ENCODE measurements at places on chromosomes 7 and 10. TPM values are rescaled to one million over a fixed set of nuclear protein-coding genes. Genes with fewer than 3 reads are reported as not detected.

Gene SPAM1
- total RNA-seq: not detected

Gene TMEM196
- not detected for total RNA-seq

Gene ZMIZ1
- 20.5 TPM for total RNA-seq

Gene GPR85
- total RNA-seq: not detected

Gene PNLIP
- 3.1 TPM for total RNA-seq

Gene TSPAN33
- total RNA-seq: 5.6 TPM

Gene ENO4
- total RNA-seq: not detected

Gene RGR
- total RNA-seq: not detected

Gene CRPPA
- total RNA-seq: 1.0 TPM

Gene LRRC27
- total RNA-seq: 7.8 TPM

Gene IL6
- total RNA-seq: not detected

Gene CALML3
- not detected for total RNA-seq

- no peak for DNase-seq
These were observed 11.0 kb downstream of the IMPDH1 start for GRCh38 chr7:128398841-128399135.

DNA sequence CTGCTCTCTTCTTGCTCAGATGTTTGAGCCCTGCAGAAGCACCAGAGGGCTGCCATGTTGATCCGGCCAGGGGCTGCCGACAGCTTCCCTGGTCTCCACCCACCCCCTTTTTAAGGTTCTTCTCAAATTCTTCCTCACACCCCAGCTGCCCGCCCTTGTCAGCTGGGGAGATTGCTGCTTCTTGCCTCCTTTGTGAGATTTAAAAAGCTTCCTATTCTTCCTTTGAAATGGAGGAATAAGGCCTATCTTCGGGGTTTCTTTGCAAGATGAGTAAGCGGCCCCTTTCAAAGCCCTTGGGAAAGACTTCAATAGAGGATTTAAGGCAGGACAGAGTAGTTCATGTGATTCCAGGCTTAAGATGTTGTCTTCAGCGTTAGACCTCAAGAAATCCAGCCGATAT lies 211.9 kb upstream of the SHH start:
- DNase-seq: no peak

DNA sequence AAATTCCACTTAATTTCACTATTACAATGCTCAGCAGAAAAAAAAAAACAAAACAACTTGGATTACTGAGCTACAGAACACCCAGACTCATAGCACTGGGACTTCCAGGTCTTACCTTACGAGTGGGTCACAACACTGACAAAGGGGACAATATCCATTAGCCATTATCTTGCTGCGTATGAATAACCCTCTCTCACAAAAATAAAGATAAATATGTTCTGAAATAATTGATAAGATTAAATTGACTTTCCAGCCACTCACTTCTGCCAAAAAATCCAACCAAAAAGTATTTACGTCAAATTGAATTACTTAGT lies 128.7 kb downstream of the PKD1L1 start:
- DNase-seq: no peak

- no peak for DNase-seq
These were observed 90.0 kb upstream of the PAX2 start for GRCh38 chr10:100655326-100655759.

- DNase-seq: no peak
These were observed 209.5 kb downstream of the GLRX3 start for GRCh38 chr10:130345728-130346127.

- no peak for DNase-seq
These were observed 894 bp downstream of the ATXN7L1 start for GRCh38 chr7:105875505-105875904.

- peak; percentile 42 for DNase-seq
These were observed 212.8 kb downstream of the MAD1L1 start for GRCh38 chr7:2019711-2020511.

- no peak for DNase-seq
These were observed 136.2 kb upstream of the RET start for GRCh38 chr10:42940487-42941294.

- no peak for DNase-seq
These were observed 32.2 kb upstream of the ZFAND2A start for GRCh38 chr7:1192171-1192676.

DNA sequence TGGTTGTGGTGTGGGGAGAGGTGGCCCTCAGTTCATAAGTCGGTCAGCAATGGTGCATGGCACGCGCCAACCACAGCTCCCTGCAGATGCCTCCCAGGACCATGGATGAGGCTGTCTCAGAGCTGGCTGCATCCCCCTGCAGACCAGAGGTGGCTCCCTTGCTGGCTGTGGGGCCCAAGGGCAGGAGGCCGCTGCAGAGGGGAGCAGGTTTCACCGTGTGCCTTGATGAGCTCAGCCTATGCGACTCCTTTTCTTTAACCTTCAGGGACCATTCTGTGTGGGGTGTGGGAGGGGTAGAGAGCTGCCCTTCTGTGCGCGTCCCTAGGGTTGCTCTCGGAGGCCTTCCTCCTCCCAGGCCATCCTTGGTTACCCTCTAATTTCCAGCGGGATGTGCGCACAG lies 152.4 kb downstream of the ACTR3B start:
- no peak for DNase-seq

DNA sequence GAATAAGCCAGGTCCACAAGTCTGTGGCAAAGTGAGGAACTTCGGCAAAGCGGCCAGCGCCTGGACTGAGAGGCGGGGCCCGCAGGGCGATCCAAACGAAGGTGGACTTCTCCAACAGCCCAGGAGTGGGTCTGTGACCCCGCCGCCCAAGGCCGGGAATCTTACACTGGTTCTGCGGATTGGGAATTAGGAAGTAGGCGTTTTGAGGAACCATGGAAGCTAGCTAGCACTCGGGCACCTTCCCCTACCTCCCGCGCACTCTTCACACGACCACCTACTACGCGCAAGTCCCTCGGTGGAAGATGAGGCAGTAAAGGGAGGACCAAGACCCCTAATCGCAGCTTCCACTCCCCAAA lies 570 bp upstream of the ARF5 start:
- DNase-seq: no peak

GRCh38 chr10:102670871-102671434 lies 26.7 kb downstream of the TRIM8 start:
- no peak for DNase-seq

GRCh38 chr10:18399158-18399557 lies 252.2 kb downstream of the NSUN6 start:
- no peak for DNase-seq

DNA sequence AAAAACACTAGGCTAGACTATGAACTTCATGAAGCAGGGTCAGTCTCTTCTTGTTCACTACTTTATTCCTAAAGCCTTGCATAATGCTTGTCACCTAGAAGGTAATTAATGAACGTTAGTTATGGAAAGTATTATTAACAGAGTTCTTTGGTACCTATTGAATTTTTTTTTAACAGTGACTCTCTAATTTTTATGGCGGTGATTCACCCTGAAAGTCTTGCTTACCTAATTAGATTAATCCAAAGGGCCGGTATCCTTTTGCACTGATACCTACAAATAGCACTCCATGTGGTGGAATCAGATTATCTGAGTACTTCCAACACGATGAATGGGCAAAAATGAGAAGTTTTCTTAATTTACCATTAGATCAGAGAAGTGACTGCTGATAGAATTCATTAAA lies 31.7 kb downstream of the STAM start:
- no peak for DNase-seq

DNA sequence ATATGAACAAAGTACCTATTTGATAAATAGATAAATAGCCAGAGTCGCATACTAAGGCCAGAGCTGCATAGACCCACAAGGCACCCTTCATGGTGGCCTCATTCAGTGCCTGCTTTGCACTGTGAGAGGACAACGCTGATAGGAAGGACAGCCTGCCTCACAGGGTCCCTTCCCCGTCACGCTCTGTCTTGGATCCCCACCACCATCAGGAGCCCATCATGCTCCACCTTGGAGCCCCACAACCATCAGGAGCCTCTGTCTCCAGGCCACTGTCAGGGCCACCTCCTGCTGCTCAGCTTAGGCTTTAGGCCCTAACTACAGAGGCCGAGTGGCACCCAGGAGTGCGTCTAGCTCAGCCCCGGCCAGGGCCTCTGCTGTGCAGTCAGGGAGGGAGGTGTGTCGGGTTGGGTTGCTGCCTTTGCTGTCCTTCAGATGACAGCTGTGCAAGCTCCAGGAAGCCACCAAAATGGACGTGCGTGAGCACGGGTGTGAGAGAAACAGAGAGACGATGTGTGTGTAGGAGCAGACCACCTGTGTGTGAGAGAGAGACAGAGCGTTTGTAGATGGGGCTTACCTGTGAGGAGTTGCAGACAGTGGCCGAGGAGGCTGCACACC lies 516.9 kb downstream of the GLRX3 start:
- DNase-seq: no peak

- no peak for DNase-seq
These were observed 165.7 kb downstream of the ELMO1 start for GRCh38 chr7:37282927-37283326.

- no peak for DNase-seq
These were observed 245.6 kb downstream of the SLC25A13 start for GRCh38 chr7:96076350-96076707.

- DNase-seq: no peak
These were observed 184.6 kb upstream of the SP4 start for GRCh38 chr7:21243265-21243664.
